ENCODE measurements at places on chromosomes 11 and 22.

GRCh38 chr22:30210235-30210909 is 36.2 kb downstream of the LIF start:
- H3K4me3 ChIP-seq, result no peak overlapping the region
- H3K27ac ChIP-seq, result no peak overlapping the region
- no peak for DNase-seq
- no peaks in the 10 kb centered on the region for H3K27me3 ChIP-seq
- no peaks in the 10 kb centered on the region for H3K36me3 ChIP-seq

- H3K27ac ChIP-seq, result no peak overlapping the region
- no peaks in the 10 kb centered on the region for H3K27me3 ChIP-seq
- no peak for DNase-seq
- H3K4me3 ChIP-seq, result no peak overlapping the region
- H3K36me3 ChIP-seq, result no peaks in the 10 kb centered on the region
- H3K4me1 ChIP-seq, result no peaks in the 10 kb centered on the region
Measured at GRCh38 chr22:33894515-33894914, 25.8 kb downstream of the LARGE1 start.

GRCh38 chr11:66958956-66959274 is 732 bp upstream of the PC start:
- H3K4me1 ChIP-seq, result peaks cover 6% of the 10 kb centered on the region
- DNase-seq, result no peak
- no peaks in the 10 kb centered on the region for H3K27me3 ChIP-seq
- H3K27ac ChIP-seq, result peak overlapping the region; percentile 65
- H3K36me3 ChIP-seq, result no peaks in the 10 kb centered on the region
- H3K4me3 ChIP-seq, result peak overlapping the region; percentile 86

DNA sequence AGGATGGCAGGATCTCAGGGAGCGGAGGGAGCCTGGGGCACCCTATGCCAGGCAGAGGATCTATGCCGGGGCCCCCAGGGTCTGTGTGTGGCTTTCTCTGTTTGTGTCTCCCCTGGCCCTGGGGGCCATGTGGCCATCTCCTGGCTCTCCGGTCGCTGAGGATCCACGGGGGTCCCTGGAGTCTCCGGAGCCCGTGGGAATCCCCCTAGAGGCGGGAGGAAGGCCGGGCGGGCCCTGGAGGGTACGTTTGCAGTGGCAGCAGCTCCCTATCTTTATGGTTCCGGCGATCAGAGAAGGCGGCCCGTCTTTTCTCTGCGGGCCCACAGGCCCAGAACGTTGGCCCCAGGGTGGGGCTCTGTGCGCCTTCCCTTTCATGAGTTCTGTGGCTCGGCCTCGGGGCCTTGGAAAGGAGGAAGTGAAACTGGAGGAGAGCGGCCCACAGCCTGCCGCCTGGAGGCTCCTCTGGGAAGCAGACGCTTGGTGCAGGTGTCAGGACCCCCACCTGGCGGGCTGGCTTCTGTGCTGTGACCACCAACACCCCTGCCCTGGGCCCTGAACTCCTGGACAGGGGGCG is 82.1 kb downstream of the KCNQ1 start:
- peak; percentile 86 for DNase-seq
- peak overlapping the region; percentile 32 for H3K27ac ChIP-seq
- no peak overlapping the region for H3K4me3 ChIP-seq
- H3K27me3 ChIP-seq, result no peaks in the 10 kb centered on the region
- no peaks in the 10 kb centered on the region for H3K4me1 ChIP-seq

DNA sequence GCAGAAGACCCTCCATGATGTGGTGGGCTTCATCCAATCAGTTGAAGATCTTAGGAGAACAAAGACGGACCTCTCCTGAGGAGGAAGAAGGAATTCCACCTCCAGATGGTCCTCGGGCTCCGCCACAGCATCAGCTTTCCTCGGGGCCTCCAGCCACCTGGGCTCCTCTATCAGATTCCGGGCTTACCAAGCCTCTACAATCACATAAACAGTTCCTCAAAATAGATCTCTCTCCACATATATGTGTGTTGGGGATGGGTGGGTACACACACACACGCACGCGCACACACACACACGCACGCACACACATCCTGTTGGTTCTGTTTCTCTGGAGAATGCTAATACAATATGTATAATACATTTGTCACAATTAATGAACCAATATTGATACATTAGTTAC is 18.8 kb upstream of the NLRP6 start:
- H3K4me3 ChIP-seq, result no peak overlapping the region
- H3K36me3 ChIP-seq, result no peaks in the 10 kb centered on the region
- H3K4me1 ChIP-seq, result no peaks in the 10 kb centered on the region

- DNase-seq, result no peak
- no peaks in the 10 kb centered on the region for H3K36me3 ChIP-seq
- no peaks in the 10 kb centered on the region for H3K27me3 ChIP-seq
- no peak overlapping the region for H3K27ac ChIP-seq
Measured at GRCh38 chr11:104275992-104276391, 112.0 kb upstream of the PDGFD start.
